T-helper 17 cell (primary cell): ENCODE measurements at places on chromosomes 12 and 14.

GRCh38 chr14:31702130-31702529 is 140.9 kb downstream of the NUBPL start:
- no peaks in the 10 kb centered on the region for H3K4me1 ChIP-seq
- H3K27me3 ChIP-seq: no peaks in the 10 kb centered on the region
- peaks cover 12% of the 10 kb centered on the region for H3K36me3 ChIP-seq
- no peak for DNase-seq
- no peak overlapping the region for H3K4me3 ChIP-seq
- H3K27ac ChIP-seq: no peak overlapping the region

DNA sequence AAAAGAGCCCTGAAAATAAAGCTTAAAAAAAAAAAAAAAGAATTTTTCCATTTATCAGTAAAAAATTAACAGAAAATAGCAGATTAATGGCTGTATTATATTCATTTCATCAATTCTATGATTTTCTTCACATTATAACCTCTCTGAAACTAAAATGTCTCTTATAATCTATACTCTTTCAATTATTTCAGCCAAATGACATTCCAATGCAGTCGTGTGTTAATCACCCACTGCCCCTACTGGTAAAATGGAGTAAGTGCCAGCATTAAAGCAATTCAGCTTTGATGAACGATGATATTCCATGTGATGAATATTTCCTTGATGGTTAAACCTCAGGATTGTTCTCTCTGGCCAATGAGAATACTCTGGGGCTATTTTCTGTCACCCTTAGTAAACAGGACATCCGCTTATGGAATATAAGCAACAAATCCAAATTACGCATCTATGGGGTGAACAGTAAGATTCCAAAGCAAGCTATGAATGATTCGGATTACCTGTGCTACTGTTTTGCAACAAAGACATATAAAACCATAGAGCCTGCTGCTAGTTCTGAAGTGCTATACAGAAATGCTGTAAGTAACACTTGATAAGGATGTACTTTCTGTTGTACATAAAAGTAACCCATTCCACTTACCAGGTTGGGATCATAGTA is 20.3 kb upstream of the SYCP3 start:
- H3K27me3 ChIP-seq: no peaks in the 10 kb centered on the region
- no peak for DNase-seq
- peaks cover 13% of the 10 kb centered on the region for H3K36me3 ChIP-seq
- no peak overlapping the region for H3K27ac ChIP-seq
- H3K4me3 ChIP-seq: no peak overlapping the region
- H3K4me1 ChIP-seq: no peaks in the 10 kb centered on the region

DNA sequence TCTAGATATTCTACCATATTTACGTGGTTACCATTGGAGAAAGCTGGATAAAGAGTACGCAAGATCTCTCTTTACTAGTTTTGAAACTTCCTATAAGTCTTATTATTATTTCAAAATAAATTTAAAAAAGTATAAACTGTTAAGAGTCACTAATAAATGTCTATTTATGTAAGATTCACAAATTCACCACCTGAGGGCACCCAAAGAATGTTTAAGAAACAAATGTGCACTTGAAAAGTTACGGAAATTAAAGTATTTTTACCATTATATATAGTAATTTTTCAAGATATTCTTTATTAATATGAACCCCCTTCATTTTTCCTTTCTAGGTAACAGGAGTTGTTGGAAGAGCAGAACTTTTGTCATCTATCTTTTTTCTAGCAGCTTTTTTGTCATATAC is 11.9 kb downstream of the TMTC3 start:
- H3K27ac ChIP-seq: no peak overlapping the region
- no peaks in the 10 kb centered on the region for H3K36me3 ChIP-seq
- H3K4me1 ChIP-seq: peaks cover 18% of the 10 kb centered on the region
- DNase-seq: no peak

GRCh38 chr14:33452995-33453394 is 497.9 kb downstream of the EGLN3 start:
- H3K27me3 ChIP-seq: no peaks in the 10 kb centered on the region
- H3K36me3 ChIP-seq: no peaks in the 10 kb centered on the region
- no peak overlapping the region for H3K4me3 ChIP-seq
- no peak overlapping the region for H3K27ac ChIP-seq
- no peak for DNase-seq

DNA sequence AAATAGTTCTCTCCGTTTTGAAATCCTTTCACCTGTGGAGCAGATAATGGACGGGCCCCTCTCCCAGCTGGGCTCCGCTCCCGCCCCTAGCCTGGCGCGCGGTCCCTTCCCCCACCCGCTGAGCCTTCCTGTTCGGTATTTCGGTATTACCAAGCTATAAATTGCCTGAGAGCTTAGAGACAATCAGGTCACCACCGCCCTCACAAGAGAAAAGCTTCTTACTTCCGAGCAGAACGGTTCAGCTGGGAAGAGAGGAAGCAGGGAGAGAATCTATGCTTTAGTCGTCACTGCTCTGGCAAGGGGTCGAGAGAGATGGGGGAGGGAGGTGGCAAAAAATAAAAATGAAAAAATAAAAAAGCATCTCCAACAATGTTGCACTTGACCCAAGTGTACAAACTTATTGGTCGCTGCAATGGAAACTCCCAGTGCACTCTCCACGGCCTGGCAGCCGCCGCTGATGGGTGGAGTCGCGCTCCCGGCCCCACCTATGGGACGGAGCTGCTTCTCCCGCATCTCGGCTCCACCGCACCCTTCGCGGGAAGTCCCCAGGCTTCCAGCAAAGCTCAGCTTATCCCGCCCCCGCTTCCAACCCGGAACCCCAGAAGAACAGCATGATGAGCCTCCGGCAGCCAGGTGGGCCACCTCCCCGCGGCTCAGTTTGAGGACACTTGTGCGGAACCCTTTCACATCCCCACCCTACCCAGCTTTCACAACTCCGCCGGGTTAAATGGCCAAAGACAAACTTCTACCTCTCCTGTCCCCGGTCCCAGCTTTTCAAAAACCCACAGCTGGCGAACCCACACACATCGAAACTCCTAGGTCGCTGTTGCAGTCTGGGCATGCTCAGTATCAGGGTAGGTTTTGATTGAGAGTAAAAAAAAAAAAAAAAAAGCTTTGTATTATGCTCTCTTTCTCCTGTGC is 832 bp upstream of the SYT1 start:
- no peaks in the 10 kb centered on the region for H3K36me3 ChIP-seq
- no peaks in the 10 kb centered on the region for H3K4me1 ChIP-seq
- no peaks in the 10 kb centered on the region for H3K27me3 ChIP-seq

DNA sequence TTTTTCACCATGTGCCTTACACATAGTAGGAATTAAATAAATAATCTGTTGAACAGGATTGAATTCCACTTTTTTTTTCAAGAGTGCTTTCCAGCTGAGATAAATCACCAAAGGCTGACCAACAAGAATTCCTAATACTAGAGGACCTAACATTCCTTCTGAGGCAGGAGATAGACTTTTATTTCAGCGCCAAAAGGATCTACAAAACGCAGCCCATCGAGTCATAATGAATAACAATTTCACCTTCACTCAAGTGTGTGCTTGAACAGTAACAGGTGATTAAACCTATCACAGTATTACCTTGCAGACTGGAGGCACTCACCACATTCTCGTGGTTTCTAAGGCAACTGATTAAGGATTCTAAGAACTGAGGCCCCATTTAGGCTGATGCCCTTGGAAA is 224.3 kb upstream of the ATP2B1 start:
- no peak overlapping the region for H3K4me3 ChIP-seq
- peaks cover 20% of the 10 kb centered on the region for H3K4me1 ChIP-seq
- H3K36me3 ChIP-seq: no peaks in the 10 kb centered on the region
- H3K27me3 ChIP-seq: no peaks in the 10 kb centered on the region
- peak overlapping the region; percentile 68 for H3K27ac ChIP-seq

GRCh38 chr14:28142400-28143015 is 624.1 kb upstream of the FOXG1 start:
- DNase-seq: no peak
- H3K27ac ChIP-seq: no peak overlapping the region
- no peaks in the 10 kb centered on the region for H3K36me3 ChIP-seq

DNA sequence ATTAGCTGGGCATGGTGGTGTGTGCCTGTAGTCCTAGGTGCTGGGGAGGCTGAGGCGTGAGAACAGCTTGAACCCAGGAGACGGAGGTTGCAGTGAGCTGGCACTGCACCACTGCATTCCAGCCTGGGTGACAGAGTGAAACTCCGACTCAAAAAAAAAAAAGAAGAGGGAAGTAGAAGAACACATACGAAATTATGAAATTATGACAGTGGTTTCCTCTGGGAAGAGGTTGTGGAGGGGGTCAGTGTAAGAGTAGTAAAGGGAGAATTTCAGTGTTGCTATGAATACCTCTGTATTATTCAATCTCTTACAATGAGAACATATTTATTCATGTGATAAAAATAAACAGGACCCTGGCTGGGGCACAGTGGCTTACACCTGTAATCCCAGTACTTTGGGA is 24.7 kb upstream of the CSRNP2 start:
- H3K4me3 ChIP-seq: no peak overlapping the region
- H3K36me3 ChIP-seq: no peaks in the 10 kb centered on the region
- H3K27me3 ChIP-seq: no peaks in the 10 kb centered on the region
- H3K4me1 ChIP-seq: no peaks in the 10 kb centered on the region
- no peak for DNase-seq
- H3K27ac ChIP-seq: no peak overlapping the region

GRCh38 chr14:85934123-85934885 is 404.4 kb downstream of the FLRT2 start:
- peak overlapping the region; percentile 93 for H3K4me3 ChIP-seq
- peak; percentile 22 for DNase-seq
- H3K27me3 ChIP-seq: no peaks in the 10 kb centered on the region

GRCh38 chr12:124852911-124853427 is 10.7 kb downstream of the SCARB1 start:
- H3K4me3 ChIP-seq: no peak overlapping the region
- peaks cover 18% of the 10 kb centered on the region for H3K4me1 ChIP-seq
- H3K36me3 ChIP-seq: peaks cover 6% of the 10 kb centered on the region
- no peak overlapping the region for H3K27ac ChIP-seq
- DNase-seq: no peak

GRCh38 chr14:69931960-69932359 is 52.7 kb downstream of the SMOC1 start:
- DNase-seq: no peak
- peaks cover 74% of the 10 kb centered on the region for H3K27me3 ChIP-seq
- no peak overlapping the region for H3K4me3 ChIP-seq
- H3K27ac ChIP-seq: no peak overlapping the region

DNA sequence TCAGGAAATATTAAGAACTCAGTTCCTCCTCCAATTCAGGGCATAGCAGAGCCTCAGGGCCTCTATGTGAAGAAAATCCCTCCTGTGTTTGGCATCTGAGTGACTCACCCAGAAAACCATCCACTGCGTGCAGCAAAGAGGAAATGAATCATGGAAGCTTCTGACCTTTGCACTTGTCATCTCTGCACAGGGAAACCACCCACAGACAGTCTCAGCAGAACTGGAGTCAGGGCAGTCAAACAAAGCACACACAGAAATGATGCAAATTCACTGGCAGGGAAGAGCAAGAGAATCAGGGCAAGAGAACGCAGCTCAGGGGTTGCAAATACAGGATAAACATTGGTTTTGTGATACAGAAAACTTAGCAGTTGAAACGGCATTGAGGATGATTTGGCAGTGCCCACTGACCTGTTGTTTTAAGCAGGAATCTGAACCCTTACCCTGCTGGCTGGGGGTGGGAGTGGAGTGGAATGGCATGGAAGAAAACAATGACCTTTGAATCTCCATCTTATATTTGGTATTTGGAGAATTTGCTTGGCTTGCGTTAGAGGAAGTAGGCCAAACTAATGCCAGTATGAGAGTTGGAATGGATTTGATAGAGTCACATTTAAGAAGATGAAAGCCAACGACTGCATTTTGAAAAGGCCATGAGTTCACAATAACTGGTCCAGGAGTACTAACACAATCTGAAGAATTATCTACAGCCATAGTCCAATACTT is 53.5 kb downstream of the PHLDA1 start:
- peak overlapping the region; percentile 98 for H3K27ac ChIP-seq
- peak; percentile 24 for DNase-seq
- H3K4me3 ChIP-seq: peak overlapping the region; percentile 80

GRCh38 chr12:94602024-94602423 is 48.3 kb downstream of the TMCC3 start:
- no peak overlapping the region for H3K4me3 ChIP-seq
- no peak for DNase-seq
- H3K27ac ChIP-seq: no peak overlapping the region
- peaks cover 4% of the 10 kb centered on the region for H3K36me3 ChIP-seq

DNA sequence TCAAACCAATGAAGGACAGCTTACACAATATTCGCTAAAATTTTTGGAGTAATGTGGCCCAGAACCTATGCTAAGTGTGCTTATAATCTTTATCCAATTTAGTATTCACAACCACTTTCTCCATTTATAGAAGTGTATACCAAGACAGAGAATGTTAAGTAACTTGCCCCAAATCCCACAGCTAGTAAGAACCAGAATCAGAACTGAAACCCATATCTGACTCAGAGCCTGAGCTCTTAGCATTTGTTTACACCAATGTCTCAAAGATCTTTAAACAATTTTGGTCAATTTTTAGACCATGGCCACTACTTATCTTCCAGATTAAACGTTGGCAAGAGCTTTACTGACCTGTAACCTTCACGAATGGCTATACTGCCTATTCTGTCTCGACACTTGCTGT is 53.0 kb downstream of the PAPLN start:
- peaks cover 4% of the 10 kb centered on the region for H3K36me3 ChIP-seq
- peak overlapping the region; percentile 32 for H3K27ac ChIP-seq
- peaks cover 8% of the 10 kb centered on the region for H3K4me1 ChIP-seq
